ENCODE measurements at places on chromosomes 3 and 15.

DNA sequence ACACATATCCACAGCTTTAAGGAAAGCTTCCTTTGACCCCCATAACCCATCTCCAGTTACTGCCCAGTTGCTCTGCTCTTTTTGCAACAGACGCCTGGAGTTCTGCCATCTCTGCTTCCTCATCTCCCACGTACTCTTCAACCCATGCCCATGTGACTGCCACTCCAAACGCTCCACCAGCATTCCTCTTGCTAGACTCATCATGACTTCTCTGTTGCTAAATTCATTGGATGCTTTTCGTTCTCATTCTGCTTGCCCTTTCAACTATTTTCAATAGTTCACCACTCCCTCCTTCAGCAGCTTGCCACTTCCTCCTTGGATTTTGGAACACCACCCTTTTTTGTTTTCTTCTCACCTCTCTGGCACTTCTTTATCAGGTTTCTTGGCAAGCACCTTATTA lies 2.7 kb upstream of the KNSTRN start:
- DNase-seq = no peak

DNA sequence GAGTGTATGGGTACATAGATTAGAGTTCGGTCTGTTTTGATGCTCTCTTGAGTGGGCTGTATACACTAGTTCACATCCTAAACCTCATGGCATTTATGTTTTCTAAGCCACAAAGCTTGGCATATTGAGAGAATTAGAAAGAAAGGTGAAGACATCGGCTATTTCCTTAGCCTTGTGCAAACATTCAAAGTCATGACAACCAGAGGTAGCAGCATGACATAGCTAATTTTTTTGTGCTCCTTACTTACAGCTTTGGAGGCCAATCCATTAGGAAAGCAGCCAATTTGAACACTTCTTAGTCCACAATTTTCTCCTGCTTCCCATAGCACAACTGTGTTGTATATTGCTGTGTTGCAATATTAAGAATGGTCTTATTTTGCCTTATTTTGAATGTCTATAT lies 21.5 kb upstream of the AADAC start:
- DNase-seq = no peak

GRCh38 chr3:140332131-140332530 lies 345.7 kb upstream of the TRIM42 start:
- DNase-seq = no peak

DNA sequence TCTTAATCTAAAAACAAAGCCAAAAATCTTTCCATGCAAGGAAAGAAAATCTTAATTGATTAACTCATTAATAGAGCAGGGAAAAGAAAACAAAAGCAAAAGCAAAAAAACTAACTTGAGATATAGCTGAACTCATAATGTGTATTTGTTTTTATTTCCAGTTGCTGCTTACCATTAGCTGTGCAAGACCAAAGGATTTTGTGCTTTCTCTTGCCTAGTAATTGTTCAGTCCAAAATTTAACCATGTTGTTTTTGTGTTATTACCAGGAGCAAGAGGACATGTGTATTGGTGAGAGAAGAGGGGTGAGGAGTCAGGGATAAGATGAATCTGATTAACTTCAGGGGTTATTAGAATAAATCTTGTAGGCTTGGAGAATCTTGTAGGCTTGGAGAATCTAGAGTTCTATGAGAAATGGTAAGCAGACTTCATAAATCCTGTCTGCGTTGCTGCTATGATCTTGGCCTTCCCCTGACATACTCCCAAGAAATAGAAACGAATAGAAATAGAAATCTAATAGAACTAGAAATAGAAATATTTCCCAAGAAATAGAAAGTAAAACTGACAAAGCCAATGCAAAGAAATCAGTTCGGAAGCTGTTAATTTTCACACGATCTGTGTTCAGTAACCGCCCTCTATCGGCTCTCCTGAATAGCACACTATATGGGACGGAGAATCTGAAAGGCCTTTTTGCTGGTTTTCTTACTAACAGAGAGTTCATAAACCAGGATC lies 72.6 kb upstream of the TNFSF10 start:
- DNase-seq = no peak

GRCh38 chr3:71264840-71265239 lies 318.7 kb downstream of the FOXP1 start:
- DNase-seq = no peak

GRCh38 chr3:113454057-113454456 lies 12.8 kb upstream of the CFAP44 start:
- DNase-seq = no peak

DNA sequence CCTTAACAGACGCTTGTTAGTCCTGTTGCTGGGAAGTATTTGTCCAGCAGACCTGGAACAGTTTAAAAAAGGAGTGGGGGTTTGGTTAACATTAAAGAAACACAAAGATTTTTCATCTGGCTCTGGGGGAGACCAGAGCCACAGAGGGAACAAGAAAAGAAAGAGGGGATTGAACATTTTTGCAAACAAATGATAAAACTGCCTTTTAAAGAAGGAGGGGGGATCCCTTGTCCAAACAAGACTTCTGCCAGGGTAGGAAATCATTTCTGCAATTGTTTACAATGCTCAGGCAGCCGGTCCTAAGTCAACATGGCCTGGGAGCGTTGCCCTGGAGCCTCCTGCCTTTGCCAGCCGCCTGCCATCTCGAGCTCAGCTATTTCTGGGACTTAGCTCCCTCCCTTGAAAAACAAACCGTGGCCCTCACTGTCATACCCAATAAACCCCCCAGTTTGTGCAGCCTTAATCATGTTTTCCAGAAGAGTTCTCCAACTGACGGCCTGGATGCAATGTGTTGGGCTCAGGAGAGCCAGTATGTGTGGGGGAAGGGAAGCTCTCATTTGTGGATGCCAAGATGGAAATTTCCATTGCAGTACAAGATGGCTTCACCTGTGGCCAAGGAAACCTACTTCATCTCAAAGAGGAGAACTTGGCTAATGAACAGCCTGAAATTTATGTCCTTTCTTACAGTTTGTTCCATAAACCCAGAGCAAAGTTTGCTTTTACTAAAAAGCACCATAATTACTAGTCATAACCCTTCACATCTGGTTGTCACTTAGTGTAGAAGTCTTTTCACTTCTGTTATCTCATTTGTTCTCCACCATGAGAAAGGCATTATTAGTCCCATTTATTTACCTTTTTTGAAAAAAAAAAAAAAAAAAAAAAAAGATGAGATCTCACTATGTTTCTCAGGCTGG lies 75.9 kb upstream of the RNU6-1 start:
- DNase-seq = no peak

DNA sequence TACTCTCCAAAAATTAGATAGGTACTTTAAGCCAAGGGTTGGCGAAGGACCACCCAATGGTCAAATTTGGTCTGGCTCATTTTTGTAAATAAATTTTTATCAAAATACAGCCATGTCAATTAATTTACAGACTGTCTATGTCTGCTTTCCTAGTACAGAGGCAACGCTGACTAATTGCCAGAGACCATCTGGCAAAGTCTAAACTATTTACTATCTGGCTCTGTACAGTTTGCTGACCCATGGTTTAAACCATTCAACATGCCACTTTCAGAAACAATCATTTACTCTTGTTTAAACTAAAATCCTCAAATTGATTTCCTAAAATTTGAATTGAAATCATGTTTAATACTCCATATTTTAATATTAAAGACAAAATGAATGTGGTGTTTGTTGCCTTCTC lies 25.9 kb downstream of the CBLB start:
- no peak for DNase-seq

DNA sequence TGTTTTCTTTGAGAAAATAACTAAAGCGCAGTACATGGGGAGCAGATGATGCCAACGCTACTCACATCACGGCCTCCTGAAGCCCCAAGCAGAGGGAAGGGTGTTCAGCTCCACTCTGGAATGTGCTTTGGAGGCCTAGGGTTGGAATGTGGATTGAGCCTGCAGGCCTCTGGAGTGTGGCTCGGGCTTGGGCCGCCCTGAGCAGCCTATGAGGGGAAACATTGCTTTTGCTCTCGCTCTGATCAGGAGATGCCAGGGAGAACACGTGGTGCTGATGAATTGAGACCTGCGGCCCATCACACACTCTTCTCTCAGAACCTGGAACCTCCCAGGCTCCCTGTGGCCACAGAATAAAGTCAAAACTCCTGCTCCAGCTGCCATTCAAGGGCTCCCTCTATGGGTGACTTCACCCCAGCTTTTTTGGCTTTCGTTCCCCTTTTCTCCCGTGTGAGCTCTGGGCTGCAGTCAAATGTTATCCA lies 23.3 kb downstream of the CCDC13 start:
- DNase-seq = no peak

DNA sequence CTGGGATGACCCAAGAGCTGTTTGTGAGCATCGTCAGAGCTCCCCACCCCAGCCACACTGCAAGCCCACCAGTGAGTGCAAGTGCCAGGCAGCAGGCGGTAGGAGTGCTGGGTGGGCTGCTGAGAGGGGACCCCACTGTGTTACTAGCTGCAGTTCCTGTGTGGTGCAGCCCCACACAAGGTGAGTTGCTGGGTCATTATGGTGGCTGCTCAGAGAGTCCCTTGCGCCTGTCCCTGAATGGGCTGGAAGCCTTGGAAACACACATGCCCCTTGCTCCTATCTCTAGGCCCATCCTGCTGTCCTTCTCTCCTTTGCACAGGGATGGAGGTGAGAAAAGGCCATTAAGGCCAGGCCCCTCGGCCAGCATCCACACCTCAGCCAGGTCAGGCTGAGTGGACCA lies 83.7 kb downstream of the SEC22A start:
- DNase-seq = no peak

- DNase-seq = no peak
Observed at GRCh38 chr3:159951540-159951939, 37.1 kb upstream of the IL12A start.

GRCh38 chr3:72487946-72488737 lies 360.1 kb downstream of the SHQ1 start:
- no peak for DNase-seq

DNA sequence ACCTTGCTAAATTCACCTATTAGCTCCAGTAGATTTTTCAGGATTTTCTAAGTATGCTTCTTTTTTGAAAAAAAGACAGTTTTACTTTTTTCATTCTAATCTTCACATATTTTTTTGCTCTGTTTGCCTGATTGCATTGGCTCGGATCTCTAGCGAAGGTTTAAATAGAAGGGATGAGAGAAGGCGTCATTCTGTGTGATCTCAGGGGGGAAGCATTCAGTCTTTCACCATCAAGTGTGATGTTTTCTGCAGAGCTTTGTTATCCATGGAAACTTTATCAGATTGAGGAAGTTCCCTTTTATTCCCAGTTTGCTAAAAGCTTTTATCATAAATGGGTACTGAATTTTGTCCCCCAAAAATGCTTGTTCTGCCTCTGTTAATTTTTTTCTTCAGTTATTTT lies 120.3 kb downstream of the LRRK1 start:
- no peak for DNase-seq

- DNase-seq = no peak
Observed at GRCh38 chr3:120823156-120823555, 80.6 kb downstream of the GTF2E1 start.

- no peak for DNase-seq
Observed at GRCh38 chr15:51838270-51838669, 8.8 kb downstream of the TMOD3 start.

- no peak for DNase-seq
Observed at GRCh38 chr3:18208091-18208490, 217.0 kb downstream of the SATB1 start.

DNA sequence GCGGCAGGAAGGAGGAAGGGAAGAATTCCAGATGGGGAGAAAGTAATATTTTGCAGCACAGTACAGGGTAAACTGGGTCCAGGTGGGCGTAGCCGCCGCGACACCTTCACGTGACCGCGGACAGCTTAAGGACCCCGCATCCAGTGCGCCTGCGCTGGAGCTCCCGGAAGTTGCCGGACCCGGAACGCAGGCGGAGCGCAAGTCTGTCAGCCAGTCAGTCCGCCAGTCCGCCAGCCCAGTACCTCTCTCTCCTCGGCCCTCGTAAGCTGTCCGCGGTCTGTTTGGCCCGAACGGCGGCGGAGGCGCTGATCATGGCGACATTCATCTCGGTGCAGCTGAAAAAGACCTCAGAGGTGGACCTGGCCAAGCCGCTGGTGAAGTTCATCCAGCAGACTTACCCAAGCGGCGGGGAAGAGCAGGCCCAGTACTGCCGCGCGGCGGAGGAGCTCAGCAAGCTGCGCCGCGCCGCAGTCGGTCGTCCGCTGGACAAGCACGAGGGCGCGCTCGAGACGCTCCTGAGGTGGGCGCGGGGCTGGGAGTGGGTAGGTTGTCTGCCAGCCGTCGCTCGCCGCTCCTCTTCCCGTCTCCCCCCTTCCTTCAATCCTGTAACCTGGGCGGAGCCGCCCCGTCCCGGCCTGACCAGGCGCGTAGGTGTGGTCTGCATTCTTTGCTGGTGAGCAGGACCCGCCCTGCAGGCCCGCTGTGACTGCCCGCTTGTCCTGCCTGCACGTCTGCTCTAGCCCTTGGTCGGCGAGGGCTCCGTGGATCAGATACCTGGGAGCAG lies at the start of gene PDCD6IP:
TSS of gene PDCD6IP (plus strand) at position 213 of the 784 bp plus-strand sequence. CDS start at position 312, 99 bp downstream.
- peak; percentile 64 for DNase-seq

GRCh38 chr3:42045708-42046243 lies 45.4 kb upstream of the TRAK1 start:
- DNase-seq = no peak

GRCh38 chr3:194137008-194137505 lies 1.1 kb downstream of the HES1 start:
- no peak for DNase-seq

DNA sequence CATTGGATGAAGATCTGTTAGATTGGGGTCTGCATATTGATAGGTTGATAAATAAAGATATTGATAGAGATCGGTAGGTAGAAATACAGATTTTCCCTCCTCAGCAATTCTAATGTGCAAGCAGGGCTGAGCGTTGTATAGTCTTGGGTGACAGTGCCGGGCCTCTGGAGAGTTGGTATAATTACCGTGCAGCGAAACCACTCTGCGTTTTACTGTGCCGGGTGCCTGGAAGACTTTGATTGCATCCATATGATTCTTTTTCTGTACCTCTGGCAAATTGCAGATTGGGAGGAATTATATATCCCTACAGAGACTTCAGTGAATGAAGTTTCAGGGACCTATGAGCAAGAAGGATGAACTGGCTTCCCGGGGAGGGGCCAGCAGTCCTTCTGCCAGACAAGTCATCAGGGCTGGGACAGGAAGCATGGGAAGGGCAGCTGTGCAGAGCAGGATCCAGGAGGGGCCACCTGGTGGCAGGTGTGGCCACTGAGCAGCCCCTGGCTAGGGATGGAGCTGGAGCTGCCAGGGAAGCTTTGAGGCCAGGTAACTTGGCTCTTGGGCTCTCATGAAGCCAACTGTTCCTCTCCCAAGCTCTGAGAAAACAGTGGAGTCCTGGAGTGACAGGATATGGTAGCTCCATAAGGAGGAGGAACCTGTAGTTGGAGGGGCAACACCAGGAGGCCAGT lies 132.5 kb downstream of the APBA2 start:
- DNase-seq = no peak

GRCh38 chr15:70426096-70426821 lies 328.5 kb upstream of the TLE3 start:
- DNase-seq = no peak

All from amygdala (tissue), 56 donors.